RPMI8226 (cell line): ENCODE measurements at places on chromosomes 16 and 17.
A peak's percentile ranks its signal among the peaks of the same experiment; 100 is the strongest.

DNA sequence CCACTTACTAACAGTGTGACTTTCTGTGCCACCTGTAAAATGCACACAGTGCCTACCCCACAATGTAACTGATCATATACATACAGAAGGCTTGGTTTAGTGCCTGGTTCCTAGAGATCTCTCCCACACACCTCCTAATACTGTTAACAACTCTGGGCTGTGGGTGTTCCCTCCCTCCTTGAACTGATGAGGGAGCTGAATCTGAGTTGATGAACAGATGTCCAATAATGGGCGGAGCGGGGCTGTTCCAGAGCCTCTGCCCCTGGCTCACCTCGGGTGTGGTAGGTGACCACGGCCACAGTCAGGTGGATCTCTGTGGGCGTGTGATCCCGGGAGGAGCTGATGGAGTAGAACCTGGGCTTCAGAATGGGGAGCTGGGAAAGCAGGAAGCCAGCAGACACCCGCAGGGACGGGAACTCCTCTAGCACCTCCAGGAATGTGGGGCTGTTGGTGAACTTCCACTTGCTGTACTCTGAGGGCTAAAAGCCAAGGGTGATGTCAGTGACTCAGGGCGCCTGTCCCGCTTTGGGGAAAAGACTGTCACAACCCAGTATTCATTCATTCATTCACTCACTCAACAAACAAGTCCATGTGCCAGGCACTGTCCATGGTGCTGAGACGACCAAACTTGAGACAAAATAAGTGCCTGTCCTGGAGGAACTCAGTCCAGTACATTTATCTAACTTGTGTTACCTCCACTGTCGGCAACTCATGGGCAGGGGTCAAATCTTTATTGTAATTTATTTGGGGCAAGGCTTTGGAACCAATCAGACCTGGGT, 37.6 kb downstream of the NOS2 start:
- peak; percentile 57 for DNase-seq

DNA sequence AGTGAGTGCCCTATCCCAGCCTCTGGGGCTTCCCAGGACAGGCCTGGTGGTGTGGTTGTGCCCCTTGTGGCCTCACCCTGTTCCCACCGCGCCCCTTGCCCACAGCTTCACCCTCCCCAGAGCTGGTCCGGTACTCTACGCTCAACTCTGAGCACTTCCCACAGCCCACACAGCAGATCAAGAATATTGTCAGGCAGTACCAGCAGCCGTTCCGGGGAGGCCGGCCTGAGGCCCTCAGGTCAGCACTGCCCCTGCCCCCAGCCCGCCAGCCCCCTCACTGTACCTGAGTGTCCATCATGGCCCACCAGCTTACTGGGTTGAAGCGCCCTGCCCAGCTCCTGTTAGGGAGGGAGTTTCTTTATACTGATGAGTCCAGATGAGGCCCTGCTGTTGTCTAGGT, 32.3 kb upstream of the ALKBH5 start:
- DNase-seq, result no peak

- DNase-seq, result peak; percentile 67
These were observed 12.1 kb downstream of the TTLL6 start for GRCh38 chr17:48804936-48805411.

- peak; percentile 97 for DNase-seq
These were observed 14.2 kb downstream of the NAA60 start for GRCh38 chr16:3457434-3458252.

- DNase-seq, result peak; percentile 49
These were observed 26.0 kb upstream of the PRM1 start for GRCh38 chr16:11306997-11307638.

DNA sequence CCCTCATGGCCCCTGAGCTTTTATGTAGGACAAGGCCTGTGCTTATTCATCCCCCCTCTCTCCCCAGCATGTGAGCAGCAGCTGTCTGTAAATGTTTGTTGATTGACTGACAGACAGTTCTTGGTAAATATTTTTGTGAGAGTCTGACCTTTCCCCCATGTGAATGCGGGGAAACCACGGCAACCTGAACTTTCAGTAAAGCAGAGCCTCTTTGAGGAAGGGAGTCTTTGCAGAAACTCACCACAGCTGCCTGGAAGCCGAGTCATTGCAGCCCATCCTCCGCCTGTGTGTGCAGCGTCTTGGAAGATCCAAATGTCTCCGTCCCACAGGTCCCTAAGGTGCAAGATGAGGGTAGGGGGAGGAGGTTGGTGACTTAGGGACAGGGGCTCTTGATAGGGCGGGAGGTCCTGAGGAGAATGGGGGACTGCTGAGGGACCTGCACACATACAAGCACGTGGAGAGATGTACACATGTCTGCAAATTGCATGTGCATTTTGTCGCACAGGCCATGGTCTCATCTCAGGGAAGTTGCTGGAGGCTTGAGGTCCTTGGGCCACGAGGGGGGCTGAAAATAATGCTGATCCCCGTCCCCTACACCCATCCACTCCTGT, 23.0 kb upstream of the IL21R start:
- no peak for DNase-seq

GRCh38 chr16:83661656-83662055, 146.1 kb upstream of the HSBP1 start:
- no peak for DNase-seq

DNA sequence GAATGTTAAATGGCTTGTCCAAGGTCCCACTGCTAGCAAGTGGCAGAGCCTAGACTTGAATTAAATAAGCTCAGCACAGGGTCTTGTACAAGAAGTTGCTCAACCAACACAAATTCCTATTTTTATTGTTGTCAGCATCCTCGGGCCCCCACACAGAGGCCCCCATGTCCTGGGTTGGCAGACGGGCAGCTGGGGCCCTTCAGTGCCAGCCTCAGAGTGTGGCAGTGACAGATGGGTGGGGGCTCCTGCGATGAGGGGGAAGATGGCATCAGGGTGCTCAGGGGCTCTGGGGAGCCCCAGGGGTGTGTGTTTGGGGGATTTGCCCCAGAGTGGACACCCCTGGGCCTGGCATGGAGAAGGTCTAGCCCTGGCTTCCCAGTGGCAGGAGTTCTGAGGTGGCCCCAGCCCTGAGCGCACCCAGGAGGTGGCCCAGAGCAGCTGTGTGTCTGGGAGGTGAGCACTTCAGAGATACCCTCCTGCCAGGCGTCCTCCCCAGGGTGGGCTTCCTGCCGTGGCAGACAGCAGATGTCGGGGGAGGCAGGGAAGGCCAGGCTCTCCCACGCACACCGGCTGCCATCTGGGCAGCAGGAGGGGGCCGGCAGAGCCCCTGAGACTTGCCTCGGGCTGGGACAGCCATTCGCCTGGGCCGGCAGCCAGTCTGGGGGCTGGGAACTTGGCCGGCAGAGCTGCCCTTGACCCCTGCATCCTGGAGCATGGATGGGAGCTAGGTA, 150.8 kb downstream of the C16orf78 start:
- no peak for DNase-seq

- DNase-seq, result no peak
These were observed 29.0 kb downstream of the MRC2 start for GRCh38 chr17:62656446-62656845.

DNA sequence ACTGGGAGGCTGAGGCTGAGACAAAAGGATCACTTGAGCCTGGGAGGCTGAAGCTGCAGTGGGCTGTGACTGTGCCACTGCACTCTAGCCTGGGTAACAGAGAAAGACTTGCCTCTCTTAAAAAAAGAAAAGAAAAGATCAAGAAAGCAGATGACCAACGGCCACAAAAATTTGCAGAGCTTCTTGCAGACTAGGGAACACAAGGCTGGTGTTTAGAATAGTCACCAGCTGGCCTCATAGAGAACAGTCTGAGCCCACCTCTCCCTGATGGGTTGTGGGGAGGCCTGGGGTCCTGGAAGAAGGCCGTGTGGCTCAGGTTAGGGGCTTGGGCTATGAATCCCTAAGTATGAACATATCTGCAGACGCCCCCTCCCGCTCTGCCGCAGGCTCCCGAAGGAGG, 73.7 kb upstream of the MED9 start:
- DNase-seq, result no peak

DNA sequence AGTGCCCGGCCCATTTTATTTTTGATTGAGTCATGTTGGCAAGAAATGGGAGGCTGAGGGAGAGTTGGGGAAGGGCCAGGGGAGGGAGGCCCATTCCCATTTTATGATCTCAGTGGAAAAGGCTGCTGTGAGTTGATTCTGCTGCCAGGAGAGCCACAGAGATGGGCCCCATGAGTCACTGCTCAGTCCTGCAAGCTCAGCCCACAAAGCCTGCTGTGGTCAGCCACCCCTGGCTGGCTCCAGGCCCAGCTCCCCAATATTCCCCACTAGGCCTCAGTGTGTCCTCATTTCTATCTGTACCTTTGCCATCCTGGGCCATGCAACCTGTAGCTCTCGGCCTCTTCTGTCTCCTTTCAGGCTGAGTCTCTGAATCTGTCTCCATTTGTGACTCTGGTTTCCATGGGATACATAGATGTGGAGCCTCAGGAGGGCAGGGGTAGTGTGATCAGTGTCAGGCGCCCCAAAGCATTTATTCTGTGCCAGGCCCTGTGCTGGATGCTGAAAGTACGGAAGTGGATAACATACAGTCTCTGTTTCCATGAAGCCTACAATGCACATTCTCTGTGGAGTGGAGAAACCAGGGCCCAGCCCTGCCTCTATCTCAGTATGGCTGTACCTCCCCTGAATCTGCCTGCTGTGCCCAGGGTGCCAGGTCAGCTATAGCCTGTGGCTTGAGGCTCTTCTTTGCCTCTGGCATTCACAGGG, 1.9 kb upstream of the PLEKHG4 start:
- DNase-seq, result peak; percentile 78

DNA sequence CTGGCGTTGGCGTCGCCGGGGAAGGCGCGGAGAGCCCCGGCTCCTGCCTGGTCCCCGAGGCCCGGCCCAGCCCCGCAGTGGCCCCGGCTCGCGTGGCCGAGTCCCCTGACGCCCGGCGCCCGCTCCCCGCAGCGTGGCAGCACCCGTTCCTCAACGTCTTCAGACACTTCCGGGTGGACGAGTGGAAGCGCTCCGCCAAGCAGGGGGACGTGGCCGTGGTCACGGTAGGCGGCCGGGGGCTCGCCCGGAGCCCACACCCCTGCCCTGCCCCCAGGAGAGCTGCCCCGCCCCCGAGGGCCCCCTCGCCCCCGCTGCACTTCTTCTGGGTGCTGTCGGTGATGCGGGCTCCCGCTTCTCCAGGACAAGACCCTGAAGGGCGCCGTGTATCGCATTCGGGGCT, 466 bp downstream of the WDR90 start:
- peak; percentile 61 for DNase-seq

DNA sequence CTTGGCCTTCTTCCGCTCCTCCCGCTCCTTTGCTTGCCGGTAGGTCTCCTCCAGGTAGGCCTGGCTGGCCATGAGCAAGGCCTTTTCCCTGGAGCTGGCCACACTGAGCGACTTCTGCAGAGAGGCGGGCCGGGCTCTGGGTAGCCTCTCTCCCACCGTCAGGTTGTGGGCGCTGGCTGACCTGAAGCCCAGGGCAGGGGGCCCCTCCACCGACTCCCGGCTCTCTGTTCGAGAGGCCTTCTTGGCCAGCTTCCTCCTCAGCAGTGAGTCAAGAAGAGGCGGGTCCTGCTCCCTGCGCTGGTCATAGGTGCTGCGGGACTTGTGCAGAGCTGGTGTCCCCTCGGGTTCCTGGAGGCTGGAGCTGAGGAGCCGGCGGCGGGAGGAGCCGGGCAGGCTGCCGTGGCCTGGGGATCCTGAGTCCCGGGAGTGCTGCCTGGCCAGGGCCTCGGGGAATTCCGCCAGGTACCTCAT, 12.8 kb downstream of the GPR179 start:
- DNase-seq, result no peak

DNA sequence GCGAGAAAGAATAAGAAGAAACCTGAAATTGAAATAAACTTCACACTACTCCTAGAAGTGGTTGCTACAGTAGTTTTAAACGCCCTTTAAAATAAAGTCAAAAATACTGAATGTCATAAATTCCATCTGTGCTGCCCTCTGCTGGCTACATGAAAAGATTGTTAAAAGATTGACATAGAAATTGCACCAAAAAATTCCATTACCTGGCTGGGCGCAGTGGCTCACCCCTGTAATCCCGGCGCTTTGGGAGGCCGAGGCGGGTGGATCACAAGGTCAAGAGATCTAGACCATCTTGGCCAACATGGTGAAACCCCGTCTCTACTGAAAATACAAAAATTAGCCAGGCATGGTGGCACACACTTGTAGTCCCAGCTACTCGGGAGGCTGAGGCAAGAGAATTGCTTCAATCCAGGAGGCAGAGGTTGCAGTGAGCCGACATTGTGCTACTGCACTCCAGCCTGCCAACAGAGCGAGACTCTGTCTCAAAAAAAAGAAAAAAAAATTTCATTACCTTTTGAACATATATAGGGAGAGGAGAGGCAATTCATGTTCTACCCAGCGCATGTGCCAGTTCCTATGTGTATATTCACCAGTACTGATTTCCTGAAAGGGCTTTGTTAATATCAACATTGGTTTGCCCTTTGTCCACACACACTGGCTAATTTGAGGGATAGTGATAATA, 36.5 kb downstream of the CYTH1 start:
- peak; percentile 61 for DNase-seq

GRCh38 chr16:56382459-56382858, 42.9 kb downstream of the AMFR start:
- DNase-seq, result no peak

DNA sequence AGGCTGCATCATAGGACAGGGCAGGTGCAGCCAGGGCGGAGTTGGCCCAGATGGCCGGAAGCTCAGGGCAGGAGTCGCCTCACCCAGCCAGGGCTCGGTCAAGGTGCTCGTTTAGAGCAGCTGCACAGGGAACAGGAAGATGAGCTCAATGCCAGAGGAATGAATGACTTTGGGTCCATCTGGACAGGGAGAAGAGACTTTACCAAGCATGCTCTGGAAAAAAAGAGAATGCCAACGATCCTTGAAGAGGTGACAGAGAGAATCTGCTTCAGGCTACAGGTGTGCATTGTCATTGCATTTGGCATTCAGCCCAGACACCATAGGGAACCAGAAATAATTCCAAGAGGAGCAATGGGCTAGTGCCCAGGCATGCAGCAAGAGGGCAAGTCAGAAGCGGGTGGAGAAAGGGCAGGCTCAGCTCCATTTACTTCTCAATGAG, 6.7 kb upstream of the MPP3 start:
- peak; percentile 72 for DNase-seq

GRCh38 chr17:46167826-46168569, 25.2 kb downstream of the KANSL1 start:
- DNase-seq, result no peak

DNA sequence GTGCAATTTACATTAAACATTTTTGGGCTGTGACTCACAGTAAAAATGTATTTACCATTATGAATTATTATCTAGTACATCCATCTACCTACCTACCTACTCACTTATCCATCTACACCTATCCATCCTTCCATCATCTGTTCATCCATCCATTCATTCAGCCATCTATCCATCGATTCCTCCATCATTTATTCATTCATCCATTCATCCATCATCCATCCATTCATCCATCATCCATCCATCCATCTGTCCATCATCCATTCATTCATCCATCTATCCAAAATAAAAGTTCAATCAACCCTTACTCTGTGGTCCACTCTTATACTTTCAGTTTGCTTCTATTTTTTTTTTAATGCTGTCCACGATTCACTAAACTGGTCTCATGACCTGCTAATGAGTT, 118.4 kb downstream of the NTN1 start:
- DNase-seq, result no peak

DNA sequence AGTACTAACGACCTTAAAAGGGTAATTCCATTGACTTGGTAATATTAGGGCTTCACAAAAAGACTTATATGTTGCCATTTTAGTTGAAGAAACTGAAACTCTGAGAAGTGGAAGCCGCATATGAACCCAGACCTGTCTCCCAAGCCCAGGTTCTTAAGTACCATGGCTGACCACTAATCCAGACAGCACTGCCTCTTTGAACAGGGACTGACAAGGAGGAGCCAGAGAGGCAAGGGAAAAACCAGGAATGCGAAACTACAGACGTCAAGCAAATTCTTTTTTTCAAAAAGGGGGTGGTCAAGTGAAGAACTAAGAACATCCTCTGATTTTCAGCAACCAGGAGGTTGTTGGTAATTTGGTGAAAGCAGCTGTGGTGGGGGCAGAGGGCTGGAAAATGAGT, 15.2 kb downstream of the CYB5D1 start:
- no peak for DNase-seq
